ENCODE measurements at places on chromosomes 5 and 9.

DNA sequence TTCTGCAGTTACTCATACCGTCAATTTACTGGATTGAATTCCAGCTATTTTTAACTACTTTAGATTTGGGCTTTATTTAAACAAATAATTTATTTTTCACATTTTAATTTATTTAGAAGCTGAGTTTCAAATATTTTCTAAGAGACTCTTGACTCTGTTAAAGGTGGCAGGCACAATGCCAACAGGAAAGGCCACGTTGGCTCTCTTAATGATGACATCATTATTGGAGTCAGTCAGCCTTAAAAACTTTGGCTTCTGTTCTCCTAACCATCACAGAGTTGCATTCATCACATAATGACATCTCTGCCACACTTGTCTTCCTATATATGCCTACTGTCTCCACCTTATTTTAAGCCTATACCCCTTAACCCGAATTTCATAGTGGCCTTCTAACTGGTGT is 172.3 kb upstream of the PLPPR1 start:
- no peak for DNase-seq

- DNase-seq, result no peak
Measured at GRCh38 chr5:145946112-145946861, 9.9 kb downstream of the SH3RF2 start.

GRCh38 chr9:131995382-131995781 is 84.3 kb downstream of the MED27 start:
- no peak for DNase-seq

- DNase-seq, result no peak
Measured at GRCh38 chr9:133852431-133852830, 114.3 kb upstream of the SARDH start.

DNA sequence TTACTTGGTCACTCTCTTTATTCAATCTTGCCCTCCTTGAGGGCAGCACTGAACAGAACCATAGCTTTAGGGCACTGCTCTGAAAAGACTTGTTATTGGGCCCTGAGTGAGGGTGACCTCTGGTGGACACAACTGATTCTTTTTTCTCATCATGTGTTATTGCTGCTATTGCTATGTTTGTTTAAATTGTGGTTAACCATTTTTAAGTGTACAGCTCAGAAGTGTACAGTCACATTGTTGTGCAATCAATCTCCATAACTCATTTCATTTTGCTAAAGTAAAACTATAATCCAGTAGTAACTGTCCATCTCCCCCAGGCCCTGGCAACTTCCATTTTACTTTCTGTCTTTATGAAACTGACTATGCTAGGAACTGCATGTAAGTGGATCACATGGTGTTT is 351.1 kb upstream of the RIOK2 start:
- no peak for DNase-seq

- DNase-seq, result no peak
Measured at GRCh38 chr5:35248843-35249780, 18.8 kb upstream of the PRLR start.

DNA sequence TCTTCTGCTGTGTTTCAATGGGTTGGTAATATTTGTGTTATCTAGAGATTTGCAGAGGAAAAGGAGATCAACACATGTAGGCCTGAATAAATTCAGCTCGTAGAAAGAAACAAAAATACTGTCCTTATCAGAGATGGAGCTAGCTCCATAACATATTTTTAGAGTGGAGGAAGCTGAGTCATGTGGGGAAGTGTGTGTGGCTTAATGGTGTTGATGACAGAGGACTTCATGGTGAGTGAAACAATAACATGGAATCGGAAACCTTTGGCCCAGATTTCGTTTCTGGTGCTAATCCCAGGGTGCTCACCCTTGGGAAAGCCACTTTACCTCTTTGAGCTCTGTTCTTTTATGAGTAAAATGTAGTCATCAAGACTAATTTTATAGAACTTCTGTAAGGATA is 825.0 kb downstream of the TLR4 start:
- DNase-seq, result no peak

DNA sequence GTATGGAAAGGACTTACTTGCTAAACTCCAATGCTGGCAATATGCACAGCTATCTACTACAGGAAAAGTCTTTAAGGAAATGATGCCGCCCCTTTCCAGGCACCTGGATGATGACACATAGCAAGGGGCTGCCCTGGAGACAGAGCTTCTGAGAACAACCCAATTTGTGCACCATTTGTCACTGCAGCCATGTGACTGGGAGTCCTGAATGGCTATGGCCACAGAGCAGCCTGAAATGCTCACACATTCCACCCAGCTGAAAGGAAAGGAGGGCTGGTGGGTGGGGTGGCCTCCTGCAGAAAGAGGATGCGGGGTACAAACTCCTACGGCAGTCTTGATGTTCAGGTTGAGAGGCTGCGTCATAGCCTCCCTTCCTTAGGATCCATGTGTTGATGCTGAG is 70.1 kb upstream of the FSTL4 start:
- DNase-seq, result no peak

- DNase-seq, result no peak
Measured at GRCh38 chr5:170056561-170057267, 49.0 kb upstream of the FOXI1 start.

- DNase-seq, result no peak
Measured at GRCh38 chr9:5089737-5090136, 95.7 kb downstream of the INSL6 start.

DNA sequence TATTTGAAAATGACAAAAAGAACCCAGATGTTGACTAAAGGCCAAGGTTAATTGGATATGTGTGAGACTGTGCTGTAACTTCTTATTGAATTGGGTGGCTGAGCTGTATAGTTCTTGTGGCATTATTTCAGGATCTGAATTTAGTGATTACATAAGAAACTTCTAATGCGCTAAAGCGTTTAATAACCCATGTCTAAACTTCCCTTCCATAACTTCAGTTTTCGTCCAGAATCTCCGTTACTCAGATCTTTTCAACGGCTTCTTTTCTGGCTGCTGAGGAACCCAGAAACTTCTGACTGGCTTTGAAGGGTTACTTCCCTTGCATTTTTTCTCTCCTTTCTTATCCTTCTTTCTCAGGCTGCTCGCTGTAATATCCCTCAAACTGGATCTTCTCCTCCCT is 28.1 kb upstream of the C9orf72 start:
- no peak for DNase-seq

- DNase-seq, result no peak
Measured at GRCh38 chr9:69193685-69194032, 19.6 kb downstream of the TJP2 start.

DNA sequence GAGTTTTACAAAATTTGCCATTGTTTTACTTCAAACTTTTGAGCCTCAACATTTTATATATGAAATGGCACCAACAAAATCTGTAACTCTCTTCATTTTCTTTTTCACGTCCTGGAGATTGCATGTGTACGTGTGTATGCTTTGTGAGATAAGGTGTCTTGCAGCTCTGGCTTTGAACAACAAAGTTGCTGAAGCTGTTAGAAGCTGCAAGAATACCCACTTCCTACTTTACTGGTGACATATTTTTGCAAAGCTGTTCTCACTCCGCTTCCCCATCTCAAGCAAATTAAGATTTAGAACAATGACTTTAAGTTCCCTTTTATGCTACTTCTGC is 41.8 kb downstream of the FYB1 start:
- no peak for DNase-seq

DNA sequence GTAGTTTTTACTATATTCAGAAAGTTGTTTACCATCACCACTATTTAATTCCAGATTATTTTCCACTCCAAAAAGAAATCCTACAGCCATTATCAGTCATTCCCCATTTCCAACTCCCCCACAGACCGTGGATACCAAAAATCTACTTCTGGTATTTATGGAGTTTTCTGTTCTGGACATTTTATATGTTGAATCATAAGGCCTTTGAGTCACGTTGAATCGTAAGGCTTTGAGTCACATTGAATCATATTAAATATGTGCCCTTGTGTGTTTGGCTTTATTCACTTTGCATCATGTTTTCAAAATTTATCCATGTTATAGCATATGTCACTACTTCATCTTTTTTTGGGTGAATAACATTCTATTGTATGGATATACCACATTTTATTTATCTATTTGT is 454.1 kb upstream of the NUDT12 start:
- DNase-seq, result no peak

GRCh38 chr5:6480133-6481051 is 31.7 kb downstream of the UBE2QL1 start:
- no peak for DNase-seq

DNA sequence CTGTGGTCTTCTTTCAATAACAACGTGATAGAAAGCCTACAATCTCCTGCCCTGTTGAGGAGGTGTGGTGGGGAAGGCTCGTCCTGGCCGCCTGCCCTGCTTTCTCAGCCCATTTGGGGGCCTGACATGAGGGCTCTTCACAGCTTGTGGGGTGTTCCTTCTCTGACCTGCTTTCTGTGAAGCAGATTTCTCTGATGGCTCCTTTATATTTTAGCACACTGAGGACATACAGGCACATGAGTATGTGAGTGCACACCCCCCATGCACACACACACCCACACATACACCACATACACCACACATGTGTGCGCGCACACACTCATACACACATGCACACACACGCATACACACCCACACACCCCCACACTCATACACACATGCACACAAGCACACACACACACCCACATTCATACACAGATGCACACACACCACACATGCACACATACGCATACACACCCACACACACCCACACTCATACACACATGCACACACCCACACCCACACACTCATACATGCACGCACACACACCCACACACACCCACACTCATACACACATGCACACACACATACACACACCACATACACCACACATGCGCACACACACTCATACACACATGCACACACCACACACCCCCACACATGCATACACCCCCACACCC is 117.5 kb downstream of the COL5A1 start:
- DNase-seq, result no peak

DNA sequence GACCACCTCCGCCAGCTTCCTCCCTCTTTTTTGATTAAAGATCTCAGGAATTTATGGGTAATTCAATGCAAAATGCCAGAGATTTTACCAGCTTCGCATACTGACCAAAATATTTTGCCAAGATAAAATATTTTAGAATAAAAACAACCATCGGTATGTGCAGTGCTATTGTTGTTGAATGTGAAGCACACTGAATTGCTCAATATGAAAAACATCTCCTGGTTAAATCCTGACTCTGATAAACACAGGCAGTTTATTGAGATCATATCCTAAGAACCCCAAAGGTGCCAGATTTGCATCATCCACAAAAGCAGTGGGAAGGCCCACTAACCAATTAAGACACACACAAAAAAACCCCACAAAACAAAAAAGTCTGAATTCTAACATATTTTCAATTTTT is 202.4 kb downstream of the GLIS3 start:
- no peak for DNase-seq

- DNase-seq, result no peak
Measured at GRCh38 chr5:98722188-98722587, 51.3 kb upstream of the RGMB start.

GRCh38 chr9:71490810-71491209 is 277.5 kb downstream of the CEMIP2 start:
- no peak for DNase-seq

All from stimulated activated CD8-positive, alpha-beta memory T cell treated with anti-CD3 and anti-CD28 coated beads, Interleukin-4, amount 100 ng/mL, for 1 hour (primary cell).